LoVo (cell line): ENCODE measurements at places on chromosomes 16 and 17.

GRCh38 chr17:66438101-66438500 is 135.7 kb downstream of the PRKCA start:
- no peak for DNase-seq

GRCh38 chr16:30009990-30010843 is 610 bp downstream of the DOC2A start:
- no peak for DNase-seq

GRCh38 chr17:13777003-13777402 is 175.3 kb upstream of the HS3ST3A1 start:
- DNase-seq: no peak

DNA sequence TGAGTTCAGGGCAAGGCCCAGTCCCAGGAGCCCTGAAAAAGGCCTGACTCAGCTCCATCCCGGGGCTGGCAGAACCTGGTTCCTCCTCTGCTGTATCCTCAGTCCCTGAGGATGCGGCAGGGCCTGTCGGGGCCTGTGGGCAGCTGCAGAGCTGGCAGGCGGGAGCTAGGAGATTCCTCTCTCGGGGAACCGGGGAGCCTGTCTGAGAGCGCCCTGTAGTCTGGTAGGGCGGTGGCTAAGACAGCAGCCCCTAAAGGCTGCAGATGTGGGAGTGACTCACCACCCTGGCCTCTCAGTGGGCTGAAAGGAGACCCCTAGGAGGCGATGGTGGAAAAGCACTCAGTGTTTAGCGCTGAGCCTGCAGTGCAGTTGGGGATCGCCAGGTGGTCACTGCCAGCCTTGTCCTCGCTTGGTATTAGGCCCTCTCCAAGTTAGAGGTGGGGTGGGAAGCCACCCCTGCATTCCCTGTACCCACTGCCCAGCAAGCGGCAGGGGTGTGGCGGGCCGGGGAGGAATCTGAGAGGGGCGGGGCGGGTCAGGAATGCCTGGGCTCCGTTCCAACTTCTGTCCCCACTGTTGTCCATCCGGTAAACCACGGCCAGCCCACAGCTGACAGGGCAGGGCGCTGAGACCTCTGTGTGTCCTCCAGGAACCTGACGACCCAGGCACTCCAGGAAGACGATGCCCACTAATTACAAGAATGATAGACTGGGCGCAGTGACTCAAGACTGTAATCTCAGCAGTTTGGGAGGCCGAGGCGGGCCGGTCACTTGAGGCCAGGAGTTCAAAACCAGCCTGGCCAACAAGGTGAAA is 29.5 kb upstream of the CDH1 start:
- DNase-seq: peak; percentile 96

- DNase-seq: no peak
These were observed 32.4 kb downstream of the NLRC5 start for GRCh38 chr16:57021757-57022156.

GRCh38 chr16:1003391-1004347 is 22.1 kb downstream of the SOX8 start:
- no peak for DNase-seq

DNA sequence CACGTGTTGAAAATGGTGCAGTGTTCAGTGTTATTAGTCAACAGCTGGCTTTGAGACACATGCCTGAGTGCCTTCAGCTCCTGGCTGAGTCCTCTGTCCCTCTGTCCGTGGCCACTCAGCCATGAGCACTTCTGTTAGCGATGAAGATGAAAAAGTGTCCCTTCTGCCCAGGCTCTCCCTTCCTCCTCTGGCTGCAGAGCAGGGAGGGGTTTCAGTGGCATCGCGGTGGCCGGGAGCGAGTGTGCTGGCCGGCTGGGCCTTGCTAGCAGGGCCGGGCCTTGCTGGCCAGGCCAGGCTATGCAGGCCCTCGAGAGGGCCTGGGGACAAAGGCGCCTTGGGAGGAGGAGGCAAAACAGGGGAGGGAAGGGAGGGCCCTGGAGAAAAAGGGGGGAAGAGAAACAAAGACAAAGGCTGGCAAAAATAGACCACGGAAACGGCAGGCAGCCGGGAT is 47.7 kb downstream of the CMIP start:
- no peak for DNase-seq

GRCh38 chr17:82493226-82493781 is 26.2 kb upstream of the FOXK2 start:
- no peak for DNase-seq

- DNase-seq: no peak
These were observed 6.6 kb downstream of the NOTUM start for GRCh38 chr17:81954131-81955057.

DNA sequence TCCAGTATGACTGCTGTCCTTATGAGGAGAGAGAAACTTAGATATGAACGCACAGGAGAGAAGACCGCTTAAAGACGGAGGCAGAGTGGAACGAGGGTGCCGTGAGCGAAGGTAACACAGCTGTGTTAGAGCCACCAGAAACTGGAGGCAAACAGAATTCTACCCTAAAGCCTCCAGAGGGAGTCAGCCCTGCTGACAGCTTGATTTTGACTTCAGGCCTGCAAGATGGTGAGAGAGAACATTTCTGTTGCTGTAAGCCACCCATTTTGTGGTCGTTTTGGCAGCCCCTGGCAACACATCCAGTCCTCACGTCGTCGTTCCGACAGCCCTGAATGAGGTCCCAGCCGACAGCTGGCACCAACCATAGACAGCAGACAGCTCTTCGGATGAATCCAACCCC is 2.8 kb upstream of the SPATA2L start:
- no peak for DNase-seq

DNA sequence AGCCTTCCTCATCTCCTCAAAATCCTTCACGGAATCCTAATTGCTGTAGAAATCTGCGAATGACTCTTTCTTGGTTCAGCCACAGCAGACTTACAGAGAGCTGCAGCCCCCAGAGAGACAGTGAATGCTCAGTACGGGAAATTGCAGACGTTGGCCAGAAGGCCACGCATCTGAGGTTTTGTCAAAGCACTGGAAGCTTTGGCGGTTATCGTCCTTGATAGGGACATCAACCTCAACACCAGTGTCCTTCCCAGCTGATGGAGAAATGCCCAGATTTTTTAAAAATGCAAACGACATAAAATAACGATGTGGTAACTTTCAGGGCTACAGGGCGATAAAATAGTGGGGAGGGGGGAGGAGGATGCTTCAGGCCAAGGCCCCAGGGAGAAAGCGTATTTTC is 166.6 kb upstream of the CIBAR2 start:
- no peak for DNase-seq

DNA sequence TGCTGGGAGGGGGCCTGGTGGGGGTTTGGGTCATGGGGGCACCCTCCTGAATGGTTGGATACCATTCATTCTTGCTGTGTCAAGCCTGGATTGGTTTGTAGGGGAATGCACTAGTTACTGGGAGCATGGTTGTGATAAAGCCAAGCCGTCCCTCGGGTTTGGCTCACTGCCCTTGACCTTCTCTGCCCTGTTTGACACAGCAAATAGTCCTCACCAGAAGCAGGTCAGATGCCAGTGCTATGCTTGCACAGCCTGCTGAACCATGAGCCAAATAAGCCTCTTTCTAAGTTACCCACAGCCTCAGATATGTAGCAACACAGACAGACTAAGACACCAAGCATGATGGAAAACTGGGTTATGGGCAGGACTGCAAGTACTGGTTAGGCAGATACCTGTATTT is 14.6 kb downstream of the ZNF778 start:
- DNase-seq: no peak

GRCh38 chr16:14249291-14250032 is 178.3 kb downstream of the MRTFB start:
- peak; percentile 40 for DNase-seq

- peak; percentile 73 for DNase-seq
These were observed at the start of gene NOS2 for GRCh38 chr17:27800522-27800921. NOS2 (minus strand) TSS chr17:27800529; CDS start chr17:27798809, 1,720 bp downstream.

GRCh38 chr17:75917917-75918445 is 13.3 kb upstream of the MRPL38 start:
- DNase-seq: no peak

GRCh38 chr16:82357237-82357636 is 187.2 kb upstream of the MPHOSPH6 start:
- no peak for DNase-seq

- DNase-seq: no peak
These were observed 25.9 kb downstream of the IRX6 start for GRCh38 chr16:55349867-55350266.

DNA sequence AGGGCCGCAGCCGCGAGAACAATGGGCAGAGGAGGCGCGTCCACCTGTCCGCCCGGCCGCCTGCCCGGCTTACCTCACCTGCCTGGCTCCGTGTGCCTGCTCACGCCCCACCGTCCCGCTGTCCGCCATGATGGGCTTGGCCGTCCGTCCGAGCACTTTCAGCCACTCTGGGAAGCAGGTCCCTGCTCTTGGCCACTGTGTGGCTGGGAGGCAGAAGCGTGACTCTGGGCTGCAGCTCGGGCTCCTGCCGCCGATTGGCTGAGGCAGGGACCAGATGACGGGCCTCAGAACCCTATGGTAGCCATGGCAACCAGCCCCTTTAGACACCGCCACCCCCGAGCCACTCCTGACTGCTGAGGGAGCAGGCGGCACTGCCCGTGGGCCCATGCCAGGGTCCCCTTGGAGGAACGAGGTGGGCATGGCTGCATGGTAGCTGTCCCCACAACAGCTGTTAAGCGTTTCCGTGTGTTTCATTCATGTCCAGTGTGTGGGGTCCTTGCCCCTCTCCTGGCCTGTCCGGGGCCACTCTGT is 8.9 kb upstream of the AXIN1 start:
- no peak for DNase-seq

GRCh38 chr16:68717684-68718083 is 19.4 kb upstream of the CDH1 start:
- DNase-seq: no peak

GRCh38 chr17:44223541-44224071 is 4.1 kb upstream of the UBTF start:
- no peak for DNase-seq

DNA sequence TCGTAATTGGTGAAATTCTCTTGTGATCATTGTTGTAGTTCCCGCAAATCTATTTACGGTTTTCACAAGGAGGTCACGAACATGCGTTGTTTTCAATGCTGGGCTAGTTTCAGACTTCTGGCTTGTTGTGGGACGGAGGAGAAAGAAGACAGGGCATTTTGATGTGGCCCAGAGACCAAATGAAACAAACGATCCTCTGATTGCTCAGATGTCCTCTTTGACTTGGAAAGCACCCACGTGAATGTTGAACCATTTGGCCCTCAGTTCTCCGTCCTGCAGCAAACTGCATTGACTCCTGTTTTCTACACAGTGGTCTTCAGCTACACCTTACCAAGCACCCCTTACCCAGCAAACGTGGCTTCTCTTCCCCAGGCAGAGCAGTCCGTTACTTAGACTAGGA is 391.0 kb downstream of the WWOX start:
- no peak for DNase-seq

DNA sequence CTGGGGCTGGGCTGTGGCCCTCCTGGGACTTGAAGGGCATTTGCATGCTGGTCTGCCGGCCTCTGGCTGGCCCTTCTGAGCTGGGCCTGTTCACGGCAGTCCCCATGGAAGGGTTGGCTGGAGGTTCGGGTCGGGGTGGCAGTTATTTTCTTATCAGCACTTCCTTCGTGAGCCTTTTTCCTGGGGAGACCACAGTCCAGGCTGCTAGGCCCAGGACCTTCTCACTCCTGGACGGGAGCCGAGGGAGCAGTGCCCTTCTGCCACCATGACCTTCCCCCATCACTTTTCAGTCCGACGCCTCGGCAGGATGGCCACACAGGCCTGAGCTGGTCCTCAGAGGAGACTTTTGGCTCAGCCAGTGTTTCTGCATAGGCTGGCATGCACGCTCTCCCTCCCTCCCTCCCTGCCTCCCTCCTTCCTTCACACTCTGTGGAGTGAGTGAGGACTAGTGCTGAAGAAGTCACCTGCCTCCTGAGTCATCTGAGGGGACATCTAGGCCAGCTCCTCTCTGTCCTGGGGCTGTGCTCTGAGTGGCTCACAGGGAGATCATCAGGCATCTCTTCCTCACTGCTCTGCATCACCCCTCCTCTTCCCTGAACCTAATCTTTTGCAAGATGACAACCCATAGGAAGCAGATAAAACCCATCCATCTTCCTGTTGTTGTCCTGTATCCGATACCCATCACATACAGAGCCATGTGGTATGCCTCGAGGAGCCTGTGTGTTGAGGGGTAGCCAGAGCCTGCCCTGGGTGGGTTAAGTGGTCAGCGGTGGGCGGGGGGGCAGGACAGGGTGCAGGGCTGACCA is 109.7 kb downstream of the RAP1GAP2 start:
- no peak for DNase-seq

DNA sequence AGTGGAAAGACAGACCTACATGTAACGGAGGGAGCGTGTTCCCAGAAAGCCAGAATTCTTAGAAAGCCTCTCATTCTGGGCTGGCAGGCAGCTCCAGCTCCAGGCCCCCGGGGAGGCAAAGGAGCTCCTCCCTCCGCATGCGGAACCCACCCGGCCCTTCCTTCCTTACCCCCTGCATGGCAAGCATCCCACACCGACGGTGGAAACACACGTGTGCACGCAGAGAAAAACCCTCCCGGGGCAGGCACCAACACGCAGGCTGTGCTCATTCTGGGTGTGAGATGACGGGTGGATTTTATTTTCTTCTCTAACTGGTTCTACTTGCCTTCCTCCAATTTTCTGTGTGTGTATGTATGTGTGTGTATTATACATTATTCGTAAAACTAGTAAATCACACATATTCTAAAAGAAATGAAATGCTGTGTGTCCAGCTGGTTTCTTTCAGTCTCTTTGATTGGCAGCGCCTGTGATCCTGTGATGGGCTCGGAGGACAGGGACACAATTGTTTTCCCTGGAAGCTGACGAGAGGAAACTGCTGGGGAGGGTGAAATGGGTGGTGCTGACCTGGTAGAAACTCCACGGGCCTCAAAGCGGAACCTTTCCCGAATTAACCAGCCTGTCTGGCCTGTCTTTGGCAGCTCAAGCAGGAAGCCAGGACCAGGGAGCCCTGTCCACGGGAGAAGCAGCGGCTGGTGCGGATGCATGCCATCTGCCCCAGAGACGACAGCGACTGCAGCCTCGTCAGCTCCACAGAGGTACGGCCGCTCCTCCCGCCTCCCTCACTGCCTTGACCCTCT is 22.2 kb downstream of the CARD14 start:
- DNase-seq: no peak

DNA sequence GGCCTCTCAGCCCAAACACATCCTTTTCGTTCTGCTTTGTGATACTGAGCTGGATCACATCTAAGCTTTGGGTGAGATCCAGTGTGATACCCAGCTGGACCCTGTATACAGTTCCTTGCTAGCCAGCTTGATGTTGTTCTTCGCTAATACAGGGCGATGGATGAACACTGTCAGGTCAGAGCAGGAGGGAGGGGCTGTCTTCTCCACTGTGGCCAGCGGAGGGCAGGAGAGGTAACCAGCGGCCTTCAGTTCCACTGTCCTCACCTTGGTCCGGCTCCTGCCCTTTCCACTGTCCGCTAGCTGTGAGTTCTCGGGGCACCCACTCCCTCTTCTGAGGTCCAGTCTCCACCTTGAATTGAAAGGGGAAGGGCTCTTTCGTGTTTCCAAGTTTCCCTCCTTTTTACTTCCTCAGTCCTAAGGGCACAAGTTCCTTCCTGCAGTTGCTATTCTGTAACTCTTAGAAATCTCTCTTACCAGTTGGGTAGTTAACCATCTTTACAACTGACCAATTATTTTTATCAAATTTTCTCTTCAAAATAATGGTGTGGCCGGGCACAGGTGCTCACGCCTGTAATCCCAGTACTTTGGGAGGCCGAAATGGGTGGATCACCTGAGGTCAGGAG is 3.0 kb upstream of the ZNF213 start:
- peak; percentile 34 for DNase-seq

- peak; percentile 64 for DNase-seq
These were observed 13.3 kb upstream of the YWHAE start for GRCh38 chr17:1413281-1413791.
